ENCODE measurements at places on chromosomes 1 and 21. TPM values are rescaled to one million over a fixed set of nuclear protein-coding genes. Genes with fewer than 3 reads are reported as not detected.

The ANGPTL3 gene
- total RNA-seq, result 0.51 TPM

The TXNIP gene
- 25.4 TPM for total RNA-seq

The RASSF5 gene
- 0.49 TPM for total RNA-seq

The FCRL1 gene
- not detected for total RNA-seq

The SPATA45 gene
- 0.86 TPM for total RNA-seq

The PEX14 gene
- total RNA-seq, result 5.9 TPM

The CKS1B gene
- total RNA-seq, result 217 TPM

The RIMS3 gene
- 5.4 TPM for total RNA-seq

The KRTAP27-1 gene
- total RNA-seq, result not detected

The APH1A gene
- total RNA-seq, result 130 TPM

The PPIAL4G gene
- not detected for total RNA-seq

The CD46 gene
- total RNA-seq, result 130 TPM

The CD2 gene
- total RNA-seq, result not detected

The B3GALT2 gene
- total RNA-seq, result not detected

The GPR25 gene
- not detected for total RNA-seq

The KRTAP10-1 gene
- total RNA-seq, result not detected

The HENMT1 gene
- not detected for total RNA-seq

The RPTN gene
- total RNA-seq, result not detected

The IKBKE gene
- 5.8 TPM for total RNA-seq

The ZNF593OS gene
- total RNA-seq, result not detected

The WLS gene
- not detected for total RNA-seq

The ANKRD65 gene
- total RNA-seq, result 30.1 TPM

The DSCAM gene
- total RNA-seq, result not detected

The KIRREL1 gene
- not detected for total RNA-seq

The LCE2A gene
- not detected for total RNA-seq

The RNPC3 gene
- 4.9 TPM for total RNA-seq

The ERG gene
- not detected for total RNA-seq

The RAB4A gene
- total RNA-seq, result 76.6 TPM
